RCC 7860 (cell line): ENCODE measurements at places on chromosomes 4 and X.

DNA sequence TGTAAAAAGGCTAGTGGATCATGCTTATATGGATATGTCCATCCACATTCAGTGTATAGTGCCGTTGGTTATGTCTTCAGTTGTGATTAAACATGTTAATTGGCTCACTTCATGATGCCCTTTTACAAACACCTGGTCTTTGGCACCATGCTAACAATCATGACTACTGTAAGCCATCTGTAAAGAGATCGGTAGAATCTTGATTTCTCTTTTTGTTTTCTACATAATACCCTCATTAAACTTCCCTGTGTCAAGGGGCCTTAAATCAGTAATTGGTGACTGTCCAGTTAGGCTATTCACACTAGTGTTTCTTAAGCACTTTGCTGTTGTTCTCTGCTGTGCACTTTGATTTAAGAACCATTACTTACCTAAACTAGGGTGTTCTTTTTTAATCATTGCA, 475.2 kb downstream of the RPA4 start:
- DNase-seq, result no peak

GRCh38 chrX:68705986-68706385, 58.5 kb downstream of the STARD8 start:
- DNase-seq, result no peak

DNA sequence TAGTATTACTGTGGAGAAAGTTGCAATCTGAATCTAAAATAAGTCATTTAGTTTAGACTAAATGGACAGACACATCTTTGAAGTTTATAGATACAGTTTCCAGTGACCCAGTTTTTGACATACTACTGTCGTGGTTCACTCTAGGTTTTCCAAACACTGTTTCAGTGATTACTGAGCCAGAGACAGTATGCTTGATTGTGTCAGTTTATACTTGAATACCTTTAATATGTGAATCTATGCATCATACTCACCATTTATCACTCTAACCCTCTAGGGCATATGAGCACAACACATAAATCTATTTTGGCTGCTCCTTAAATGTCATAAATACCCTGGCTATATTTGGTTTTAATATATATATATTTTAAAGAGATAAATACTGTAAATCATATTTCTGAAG, 173.5 kb downstream of the GRID2 start:
- no peak for DNase-seq

DNA sequence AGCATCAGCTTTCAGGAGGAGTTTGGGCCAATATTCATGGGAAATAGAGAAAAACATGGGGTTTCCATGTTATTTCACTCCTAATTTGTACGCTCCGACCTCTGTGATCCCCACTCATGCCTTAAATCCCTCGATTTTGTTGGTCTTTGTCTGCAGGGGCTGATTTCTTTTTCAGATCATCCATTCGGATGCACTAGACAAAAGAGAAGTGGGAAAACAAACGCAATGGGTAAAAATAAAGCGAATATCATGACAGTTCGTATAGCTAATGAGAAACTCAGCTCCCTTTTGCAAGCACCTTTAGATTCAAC, 139.1 kb upstream of the PLAC1 start:
- DNase-seq, result no peak

DNA sequence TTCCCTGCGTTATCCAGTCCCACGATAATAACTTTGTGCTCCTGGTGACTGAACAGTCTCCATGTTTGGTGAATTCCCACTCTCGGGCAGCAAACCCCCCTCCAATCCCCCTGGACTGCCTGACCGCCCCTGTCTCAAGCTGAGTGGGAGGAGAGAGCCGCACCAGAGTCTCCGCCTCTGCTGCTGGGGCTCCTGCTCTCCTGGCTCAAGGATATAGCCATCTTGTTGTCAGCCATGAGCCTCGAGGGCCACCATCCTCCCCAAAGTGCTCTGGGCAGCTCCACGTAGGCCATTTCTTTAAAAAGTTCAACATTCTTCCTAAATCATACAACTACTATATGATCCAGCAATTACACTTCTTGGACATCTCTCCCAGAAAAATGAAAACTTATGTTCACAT, 49.3 kb upstream of the PGRMC1 start:
- DNase-seq, result no peak
